PC-3 (cell line): ENCODE measurements at places on chromosomes 5 and 9. TPM values are rescaled to one million over a fixed set of nuclear protein-coding genes. Genes with fewer than 3 reads are reported as not detected.

LIFR gene
- 10.4 and 15.7 TPM in 2 replicates for total RNA-seq

ZDHHC11B gene
- total RNA-seq: 0.40 and 2.1 TPM in 2 replicates

COL23A1 gene
- not detected in 2 replicates for total RNA-seq

DNA sequence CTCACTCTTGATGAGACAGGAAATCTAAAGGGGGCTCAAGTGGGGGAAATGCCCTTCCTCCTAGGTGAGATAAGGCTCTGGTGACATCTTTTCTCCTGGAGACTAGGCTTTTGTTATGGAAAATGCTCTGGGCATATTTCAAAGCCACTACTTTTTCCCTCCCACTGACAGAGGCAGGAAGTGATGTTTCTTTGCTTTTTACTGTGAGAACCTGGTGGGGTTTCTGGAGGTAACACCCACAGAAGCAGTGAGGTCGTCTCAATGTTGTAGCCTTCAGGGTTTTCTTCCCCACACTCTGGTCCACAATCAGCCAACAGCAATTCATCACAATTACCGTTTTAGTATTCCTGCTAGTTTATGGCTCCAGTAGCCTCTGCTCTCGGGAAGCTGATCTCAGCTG lies 41.4 kb upstream of the FAM240B start:
- no peak overlapping the region for H3K27ac ChIP-seq
- no peak for DNase-seq
- H3K4me3 ChIP-seq: no peak overlapping the region
- H3K36me3 ChIP-seq: no peaks in the 10 kb centered on the region
- no peaks in the 10 kb centered on the region for H3K27me3 ChIP-seq

DNA sequence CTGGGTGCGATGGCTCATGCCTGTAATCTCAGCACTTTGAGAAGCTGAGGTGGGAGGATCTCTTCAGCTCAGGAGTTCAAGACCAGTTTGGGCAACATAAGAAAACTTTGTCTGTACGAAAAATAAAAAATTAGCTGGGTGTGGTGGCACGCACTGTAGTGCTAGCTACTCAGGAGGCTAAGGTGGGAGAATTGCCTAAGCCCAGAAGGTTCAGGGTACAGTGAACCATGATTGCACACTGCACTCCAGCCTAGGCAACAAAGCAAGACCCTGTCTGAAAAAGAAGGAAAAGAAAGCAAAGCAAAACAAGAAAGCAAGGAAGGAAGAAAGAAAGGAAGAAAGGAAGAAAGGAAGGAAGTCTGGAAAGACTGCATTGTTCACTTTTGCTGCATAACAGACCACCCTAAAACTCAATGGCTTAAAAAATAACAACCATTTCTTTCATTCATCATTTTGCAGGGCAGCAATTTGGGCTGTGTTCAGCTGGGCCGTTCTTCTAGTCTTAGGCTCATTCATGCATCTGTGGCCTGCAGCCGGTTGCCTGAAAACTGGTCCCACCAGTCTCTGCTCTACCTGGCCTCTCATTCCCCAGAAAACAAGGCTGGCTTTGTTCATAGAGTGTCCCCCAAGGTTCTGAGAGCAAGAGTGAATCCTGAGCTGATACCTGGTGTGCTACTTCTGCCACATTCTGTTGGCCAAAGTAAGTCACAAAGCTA lies 82.4 kb upstream of the MIER3 start:
- DNase-seq: no peak
- no peak overlapping the region for H3K4me3 ChIP-seq
- H3K36me3 ChIP-seq: no peaks in the 10 kb centered on the region
- H3K27ac ChIP-seq: no peak overlapping the region

GRCh38 chr9:20295555-20295954 lies 326.7 kb downstream of the MLLT3 start:
- no peak for DNase-seq
- H3K4me1 ChIP-seq: no peaks in the 10 kb centered on the region
- H3K4me3 ChIP-seq: no peak overlapping the region

DNA sequence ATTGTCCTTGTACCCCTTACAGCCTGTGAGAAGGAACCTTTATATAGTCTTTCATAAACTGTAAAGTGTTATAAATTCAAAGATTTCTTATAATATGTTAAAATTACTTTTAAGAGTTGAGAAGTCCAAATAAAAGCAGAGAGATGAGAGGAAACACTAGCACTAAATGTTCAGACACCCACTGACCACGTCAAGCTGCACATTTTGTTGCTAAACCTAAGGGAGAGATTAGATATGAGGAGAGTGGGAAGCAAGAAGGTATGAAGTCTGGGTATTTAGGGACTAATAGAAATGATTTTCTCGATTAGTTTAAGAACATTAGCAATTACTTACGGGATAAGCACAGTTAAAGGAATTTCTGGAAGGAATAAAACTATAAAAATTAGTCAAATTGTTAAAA lies 506.9 kb downstream of the RAB3C start:
- H3K4me1 ChIP-seq: no peaks in the 10 kb centered on the region
- no peak overlapping the region for H3K4me3 ChIP-seq
- no peak for DNase-seq
- H3K27me3 ChIP-seq: no peaks in the 10 kb centered on the region
- no peak overlapping the region for H3K27ac ChIP-seq

- H3K4me1 ChIP-seq: no peaks in the 10 kb centered on the region
- H3K27me3 ChIP-seq: no peaks in the 10 kb centered on the region
- H3K27ac ChIP-seq: no peak overlapping the region
- H3K36me3 ChIP-seq: no peaks in the 10 kb centered on the region
- no peak for DNase-seq
- H3K4me3 ChIP-seq: no peak overlapping the region
Observed at GRCh38 chr5:19564036-19564435, 424.0 kb downstream of the CDH18 start.

- peaks cover 26% of the 10 kb centered on the region for H3K4me1 ChIP-seq
- H3K27ac ChIP-seq: peak overlapping the region; percentile 68
- H3K4me3 ChIP-seq: no peak overlapping the region
- peaks cover 53% of the 10 kb centered on the region; the same call in 1 of the 2 replicates for H3K36me3 ChIP-seq
- DNase-seq: peak; percentile 76
- H3K27me3 ChIP-seq: no peaks in the 10 kb centered on the region
Observed at GRCh38 chr5:98880151-98880550, 48.7 kb downstream of the CHD1 start.

DNA sequence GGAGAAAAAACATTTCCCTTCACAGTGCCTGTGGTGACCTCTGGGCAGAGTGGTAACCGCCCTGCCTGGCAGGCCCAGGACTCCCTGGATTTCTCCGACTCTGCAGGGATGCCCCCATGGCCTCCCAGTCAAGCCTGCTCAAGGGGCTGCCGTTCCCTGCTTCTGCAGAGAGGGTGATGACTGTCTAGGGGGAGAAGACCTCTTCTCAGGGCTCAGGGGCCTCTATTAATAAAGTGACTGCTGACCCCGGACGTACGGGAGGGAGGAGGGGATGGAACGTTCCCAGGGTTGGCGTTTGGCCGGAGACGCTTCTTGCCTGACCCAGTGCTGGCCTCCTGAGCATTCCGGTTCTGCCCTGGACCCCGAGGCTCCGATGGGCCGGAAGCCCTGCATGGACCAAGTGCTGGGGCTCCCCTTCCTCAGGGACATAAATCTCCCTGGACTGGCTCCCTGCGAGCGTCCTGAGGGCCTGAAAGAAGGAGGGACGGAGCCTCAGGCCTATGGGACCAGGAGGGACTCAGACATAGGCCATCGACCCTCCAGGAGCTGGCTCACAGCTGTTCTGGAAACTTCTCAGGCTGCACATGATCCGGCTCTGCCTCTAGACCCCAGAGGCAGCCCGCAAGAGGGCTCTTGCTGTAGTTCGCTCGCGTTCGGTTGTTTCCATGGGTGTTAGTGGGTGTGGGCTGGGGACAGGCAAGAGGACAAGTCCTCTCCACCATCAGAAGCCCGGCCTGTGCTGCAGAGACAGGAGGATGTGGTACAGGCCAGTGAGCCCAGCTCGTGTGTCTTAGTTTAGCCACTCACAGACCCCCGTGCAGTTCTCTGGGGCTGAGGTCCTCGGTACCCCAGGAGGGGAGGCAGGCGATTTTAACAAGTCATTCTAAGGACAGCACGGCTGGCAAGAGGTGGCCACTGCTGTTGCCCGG lies 8.1 kb upstream of the RNU6ATAC start:
- no peak for DNase-seq
- no peak overlapping the region for H3K4me3 ChIP-seq
- H3K4me1 ChIP-seq: no peaks in the 10 kb centered on the region; the same call in 1 of the 2 replicates
- H3K27ac ChIP-seq: no peak overlapping the region
